Fibroblast of upper back skin (primary cell): ENCODE measurements at places on chromosomes 1 and 21.

GRCh38 chr1:7010534-7011200 lies 225.4 kb downstream of the CAMTA1 start:
- no peak for DNase-seq

DNA sequence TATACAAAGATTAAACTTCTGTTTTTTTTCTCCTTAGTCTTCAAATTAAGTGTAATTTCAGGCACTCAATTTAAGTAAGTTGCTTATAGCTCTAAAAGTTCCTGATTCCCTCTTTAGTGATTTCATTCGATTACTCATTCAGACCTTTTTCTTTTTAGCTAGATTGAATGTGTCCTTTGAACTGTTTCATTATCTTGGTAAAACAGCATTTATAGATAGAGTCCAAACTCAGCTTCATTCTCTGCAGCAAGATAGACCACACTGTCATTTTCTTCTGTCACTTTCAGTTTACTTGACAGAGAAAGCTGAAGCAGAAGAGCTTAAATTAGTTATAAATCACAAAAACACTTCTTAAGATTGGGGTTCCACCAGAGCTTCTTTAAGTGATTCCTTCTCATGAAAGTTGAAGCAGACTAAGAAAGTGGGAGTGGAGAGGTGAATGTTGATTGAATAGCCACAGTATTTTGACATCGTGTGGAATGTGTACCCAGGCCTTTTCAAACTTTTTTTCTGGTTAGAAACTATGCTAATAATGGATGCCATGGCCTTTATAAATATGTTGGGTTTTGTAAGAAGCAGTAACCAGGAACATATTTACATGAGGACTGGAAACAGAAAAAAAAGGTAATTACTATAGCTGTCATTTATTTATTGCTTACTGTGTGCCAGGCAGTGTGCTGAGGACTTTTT lies 52.2 kb downstream of the ZBTB40 start:
- DNase-seq, result peak; percentile 53

DNA sequence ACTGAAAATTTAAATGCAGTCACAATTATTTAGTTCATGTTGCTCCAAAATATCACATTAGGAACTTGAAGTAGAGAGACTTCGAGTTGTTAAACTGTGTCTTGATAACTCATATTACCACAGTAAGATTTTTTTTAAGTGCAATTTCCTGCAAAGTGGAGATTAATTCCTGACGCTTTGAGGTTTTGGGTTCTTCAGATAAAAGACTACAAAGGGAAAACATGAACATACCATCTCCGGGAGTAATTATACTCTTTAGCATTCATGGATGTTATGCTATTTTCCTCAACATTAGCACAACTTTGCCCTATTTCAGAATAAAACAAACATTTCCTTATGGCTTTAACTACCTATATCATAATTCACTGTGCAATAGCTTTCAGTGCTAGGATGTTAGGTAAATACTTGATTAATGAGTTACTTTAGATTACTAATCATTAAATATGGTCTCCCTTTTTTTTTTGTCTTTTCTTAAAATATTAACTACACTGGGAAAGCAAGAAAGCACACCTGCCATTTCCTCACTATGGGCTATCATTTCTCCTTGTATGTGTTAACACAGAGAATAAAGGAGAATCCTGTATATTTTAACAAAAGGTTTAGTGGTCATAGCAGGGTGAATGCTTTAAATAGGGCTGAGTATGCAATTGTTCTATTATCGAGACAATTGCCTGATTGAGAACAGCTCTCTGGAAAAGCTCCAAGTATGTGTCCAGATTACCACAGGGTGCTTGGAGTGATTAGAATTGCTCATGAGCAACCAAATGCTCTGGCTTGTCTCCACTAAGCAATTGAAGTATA lies 252.5 kb upstream of the C1orf105 start:
- peak; percentile 98 for DNase-seq

DNA sequence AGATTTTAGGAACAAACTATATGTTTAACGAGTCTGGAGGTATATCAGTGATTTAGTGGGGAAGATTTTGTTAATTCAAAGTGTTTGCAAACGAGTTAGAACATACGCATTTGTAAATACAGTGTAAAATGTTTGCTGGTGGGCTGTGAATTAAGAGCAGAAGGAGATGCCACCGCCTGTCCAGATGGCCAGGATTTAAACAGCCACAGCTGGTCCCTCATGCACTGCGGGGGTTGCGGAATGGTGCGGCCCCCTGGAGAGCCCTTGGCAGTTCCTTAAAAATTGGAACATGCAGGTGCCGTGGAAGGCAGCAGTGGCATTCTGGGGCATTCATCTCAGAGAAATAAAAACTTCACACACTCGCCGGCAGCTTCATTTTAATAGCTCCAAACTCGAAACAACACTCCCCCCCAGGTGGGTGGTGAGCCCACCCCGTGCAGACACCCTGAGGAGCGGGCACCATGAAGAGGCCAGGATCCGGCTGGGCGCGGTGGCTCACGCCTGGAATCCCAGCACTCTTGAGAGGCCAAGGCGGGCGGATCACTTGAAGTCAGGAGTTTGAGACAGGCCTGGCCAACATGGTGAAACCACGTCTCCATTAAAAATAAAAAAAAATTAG lies 3.5 kb upstream of the C1orf159 start:
- DNase-seq, result no peak

DNA sequence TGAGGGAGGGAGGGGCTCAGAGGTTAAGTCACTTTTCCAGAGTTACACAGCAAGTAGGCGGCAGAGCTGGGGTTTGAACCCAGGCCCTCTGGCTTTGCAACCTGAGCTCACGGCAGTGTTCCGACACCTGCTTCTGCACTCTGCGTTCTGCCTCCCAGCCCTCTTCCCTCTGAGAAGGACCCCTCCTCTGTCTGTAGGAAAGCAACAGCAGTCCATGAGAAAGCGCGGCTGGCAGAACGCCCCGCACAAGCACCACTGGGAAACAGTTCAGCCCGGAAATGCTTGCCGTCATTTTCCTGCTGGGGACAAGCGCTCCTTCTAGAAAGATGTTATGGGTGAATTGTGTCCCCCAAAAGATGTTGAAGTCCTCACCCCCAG lies 241.1 kb downstream of the NPHP4 start:
- DNase-seq, result no peak

DNA sequence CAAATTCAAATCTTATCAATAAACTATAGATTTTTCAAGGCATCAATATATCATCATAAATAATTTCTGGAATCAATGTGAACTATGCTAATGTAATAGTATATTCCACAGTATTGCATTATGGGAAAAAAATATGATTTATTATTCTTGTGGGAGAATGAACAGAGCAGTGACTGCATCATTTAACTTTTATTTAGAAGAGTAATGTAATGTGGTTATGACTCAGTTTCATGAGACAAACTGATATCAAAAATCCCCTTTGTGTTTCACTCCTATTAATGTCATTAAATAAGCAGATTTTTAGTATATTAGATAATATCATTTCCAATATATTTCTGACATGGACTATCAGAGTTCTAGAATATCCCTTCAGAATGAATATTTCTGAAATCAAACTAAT lies 187.6 kb downstream of the LRRC40 start:
- DNase-seq, result peak; percentile 20

GRCh38 chr1:53755874-53756273 lies 16.9 kb upstream of the GLIS1 start:
- no peak for DNase-seq

- DNase-seq, result peak; percentile 94
Measured at GRCh38 chr1:118960026-118960561, 28.0 kb downstream of the TBX15 start.

DNA sequence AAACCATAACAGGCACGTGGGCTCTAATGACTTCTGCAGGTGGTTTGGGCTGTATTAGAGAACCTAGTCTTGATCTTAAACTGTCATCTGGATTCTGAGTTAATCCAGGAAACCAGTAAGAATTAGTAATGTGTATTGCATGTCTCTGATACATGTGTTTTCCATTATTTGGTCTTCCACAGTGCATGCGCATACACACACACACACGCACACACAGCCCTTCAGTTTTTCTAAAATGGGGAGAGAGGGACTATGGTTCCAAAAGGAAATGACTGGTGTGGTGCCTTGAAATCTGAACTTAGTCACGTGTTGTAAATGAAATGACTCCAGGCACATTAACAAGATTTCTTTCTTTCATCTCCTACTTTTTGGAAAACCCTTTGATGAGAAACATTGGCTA lies 67.6 kb downstream of the OLFML2B start:
- DNase-seq, result peak; percentile 97

DNA sequence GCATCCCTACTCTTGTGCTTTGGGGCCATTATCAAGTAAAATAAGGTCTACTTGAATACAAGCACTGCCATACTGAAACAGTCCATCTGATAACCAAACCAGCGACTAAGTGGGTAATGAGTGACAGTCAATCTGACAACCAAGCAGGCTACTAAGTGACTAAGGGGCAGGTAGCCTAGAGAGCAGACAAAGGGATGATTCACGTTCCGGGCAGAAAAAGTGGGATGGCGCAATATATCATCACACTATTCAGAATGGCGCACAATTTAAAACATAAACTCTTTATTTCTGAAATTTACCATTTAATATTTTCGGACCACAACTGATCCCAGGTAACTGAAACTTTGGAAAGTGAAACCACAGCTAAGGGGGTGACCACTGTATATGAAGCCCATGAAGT lies 17.7 kb downstream of the NGF start:
- DNase-seq, result no peak

GRCh38 chr1:102219463-102219862 lies 222.7 kb upstream of the OLFM3 start:
- DNase-seq, result no peak

GRCh38 chr1:207463571-207463970 lies 9.4 kb downstream of the CR2 start:
- no peak for DNase-seq

DNA sequence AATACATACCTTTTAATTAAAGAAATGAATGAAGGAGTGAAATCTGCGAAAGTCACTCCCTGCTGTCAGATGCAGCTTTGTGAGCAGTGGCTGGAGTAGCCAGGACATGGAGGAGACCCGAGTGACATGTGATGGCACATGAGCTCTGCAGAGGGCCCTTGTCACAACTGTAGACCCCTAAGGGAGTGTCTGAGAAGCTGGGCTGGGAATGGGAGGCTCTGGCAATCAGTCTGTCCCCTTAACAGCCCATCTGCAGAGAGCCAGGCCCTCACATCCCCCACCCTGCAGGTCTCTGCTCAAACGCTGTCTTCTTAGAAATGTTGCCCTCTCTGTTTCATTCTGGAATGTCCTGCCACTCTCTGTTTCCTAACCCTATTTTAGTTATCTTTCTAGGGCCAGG lies 124.3 kb downstream of the HMGB4 start:
- DNase-seq, result no peak

DNA sequence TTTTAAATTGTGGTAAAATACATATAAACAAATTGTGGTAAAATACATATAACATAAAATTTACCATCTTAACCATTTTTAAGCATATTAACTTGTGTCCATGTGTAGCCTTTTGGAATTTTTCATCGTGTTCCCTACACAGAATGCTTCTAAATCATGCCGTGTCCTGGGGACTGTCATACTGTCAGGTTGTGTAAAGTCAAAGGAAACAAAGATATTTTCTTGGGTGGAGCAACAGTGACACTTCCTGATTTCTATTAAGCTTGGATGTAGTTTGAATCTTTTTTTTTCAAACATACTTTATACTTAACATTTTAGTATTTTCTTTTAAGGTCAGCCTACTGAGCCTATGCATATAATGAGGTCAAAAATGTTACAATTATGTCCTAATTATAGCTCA lies 32.3 kb downstream of the DOP1B start:
- no peak for DNase-seq

GRCh38 chr1:106773206-106773605 lies 283.3 kb upstream of the PRMT6 start:
- DNase-seq, result no peak

GRCh38 chr1:95604771-95605170 lies 370.8 kb downstream of the RWDD3 start:
- no peak for DNase-seq

GRCh38 chr1:217946511-217946910 lies 315.4 kb downstream of the SPATA17 start:
- no peak for DNase-seq

- peak; percentile 5 for DNase-seq
Measured at GRCh38 chr1:147334292-147334691, 91.8 kb downstream of the CHD1L start.

DNA sequence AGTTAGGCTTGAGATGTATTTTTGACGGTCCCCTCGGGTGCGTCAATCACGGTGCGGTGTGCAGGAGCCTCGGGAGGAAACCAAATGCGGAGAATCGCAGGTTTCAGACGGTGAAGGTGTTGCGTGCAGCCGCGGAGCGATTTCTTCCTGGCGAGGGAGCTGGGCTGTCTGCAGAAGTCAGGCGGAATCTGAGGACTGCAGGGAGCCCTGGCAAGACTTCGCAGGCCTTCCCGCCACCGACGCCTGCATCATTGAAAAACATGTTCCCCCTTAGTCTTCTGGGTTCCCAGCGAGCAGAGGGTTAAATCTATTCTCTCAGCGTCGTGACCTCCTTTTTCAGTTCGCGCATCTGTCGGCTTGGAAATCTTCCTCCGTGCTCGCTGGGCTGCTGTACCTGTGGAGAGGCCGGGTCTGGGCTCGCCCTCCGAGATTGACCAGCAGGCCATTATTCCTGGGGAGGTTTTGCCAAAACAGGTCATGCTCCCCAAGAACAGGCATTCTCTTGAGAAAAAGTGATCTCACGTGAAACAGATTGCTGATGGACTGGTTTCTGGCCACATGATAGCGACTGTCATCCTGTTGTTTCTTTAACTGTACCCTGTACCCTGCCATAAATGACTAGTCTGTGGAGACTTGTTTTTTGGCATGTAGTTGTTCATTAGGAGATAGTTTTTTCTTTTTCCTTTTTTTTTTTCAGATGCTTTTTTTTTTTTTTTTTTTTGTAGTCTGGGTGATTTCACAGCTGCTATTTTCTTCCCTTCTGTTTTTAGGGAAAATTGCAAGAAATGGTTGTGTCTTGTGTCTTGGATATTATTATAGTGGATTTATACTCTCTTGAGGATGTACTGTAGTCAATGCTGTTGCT lies 894 bp downstream of the EPB41 start:
- peak; percentile 43 for DNase-seq

GRCh38 chr1:2204415-2205190 lies 10.0 kb upstream of the FAAP20 start:
- DNase-seq, result peak; percentile 77

DNA sequence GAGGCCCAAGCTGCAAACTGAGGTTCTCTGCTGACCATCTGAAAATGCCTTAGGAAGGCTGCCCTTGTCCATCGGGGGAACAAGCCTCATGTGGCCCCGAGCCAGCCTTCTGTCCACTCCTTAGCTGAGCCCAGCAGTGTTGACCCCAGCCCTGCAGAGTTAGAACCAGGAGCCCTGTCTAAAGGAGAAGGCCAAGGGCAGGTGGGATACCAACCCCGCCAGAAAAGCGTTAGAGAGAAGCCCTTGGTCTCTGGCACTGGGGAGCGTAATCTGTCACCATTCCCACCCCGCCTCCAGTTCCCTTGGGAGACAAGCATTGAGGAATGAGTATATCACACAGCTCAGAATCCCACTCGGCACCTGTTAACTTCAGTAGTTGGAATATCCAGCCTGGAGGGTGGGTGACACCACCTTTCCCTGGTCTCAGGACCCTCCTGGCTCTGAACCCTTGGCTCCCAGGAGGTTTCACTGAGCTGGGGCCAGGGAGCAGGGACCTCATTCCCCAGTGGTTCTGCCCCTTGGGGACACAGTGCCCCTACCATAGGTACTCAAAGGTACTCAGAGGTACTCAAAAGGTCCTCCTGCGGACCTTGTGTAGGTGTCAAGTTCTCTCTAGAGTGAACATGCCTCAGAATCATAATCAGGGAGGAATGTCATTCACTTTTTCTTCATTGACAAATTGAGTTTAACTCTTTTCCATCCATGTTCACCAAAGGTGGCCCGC lies 16.4 kb downstream of the ETS2 start:
- DNase-seq, result no peak

- peak; percentile 73 for DNase-seq
Measured at GRCh38 chr1:183470961-183471742, 1.1 kb upstream of the SMG7 start.
